Tibial nerve (tissue), 4 donors: ENCODE measurements at places on chromosomes 13 and 19. TPM values are rescaled to one million over a fixed set of nuclear protein-coding genes. Genes with fewer than 3 reads are reported as not detected.

Gene ZNF552
- total RNA-seq: 4.2 TPM

GRCh38 chr19:48724796-48725753 lies 5.5 kb upstream of the MAMSTR start:
- DNase-seq: peak; percentile 82

DNA sequence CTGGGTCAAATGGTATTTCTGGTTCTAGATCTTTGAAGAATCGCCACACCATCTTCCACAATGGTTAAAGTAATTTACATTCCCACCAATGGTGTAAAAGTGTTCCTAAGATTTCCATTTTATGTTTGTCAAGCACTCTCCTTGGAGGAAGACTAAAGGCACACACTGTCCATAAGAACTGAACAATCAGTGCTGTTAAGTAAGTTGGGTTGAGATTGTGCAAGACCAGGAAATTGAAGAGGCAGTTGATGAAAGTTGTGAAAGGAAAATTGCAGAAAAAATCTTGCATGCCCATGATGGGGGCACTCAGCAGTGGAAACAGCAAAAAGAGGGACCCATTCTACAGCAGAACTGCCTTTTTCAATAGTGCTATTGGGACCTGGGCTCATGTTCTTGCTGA lies 323.6 kb downstream of the DLEU7 start:
- no peak for DNase-seq

Gene IGLON5
- not detected for total RNA-seq

GRCh38 chr13:50636007-50636704 lies 207.3 kb downstream of the DLEU7 start:
- no peak for DNase-seq

Gene FBXW9
- total RNA-seq: 5.4 TPM

GRCh38 chr13:46698910-46699460 lies 98.0 kb downstream of the ESD start:
- DNase-seq: no peak

- no peak for DNase-seq
Measured at GRCh38 chr13:61084988-61085387, 330.7 kb downstream of the PCDH20 start.

DNA sequence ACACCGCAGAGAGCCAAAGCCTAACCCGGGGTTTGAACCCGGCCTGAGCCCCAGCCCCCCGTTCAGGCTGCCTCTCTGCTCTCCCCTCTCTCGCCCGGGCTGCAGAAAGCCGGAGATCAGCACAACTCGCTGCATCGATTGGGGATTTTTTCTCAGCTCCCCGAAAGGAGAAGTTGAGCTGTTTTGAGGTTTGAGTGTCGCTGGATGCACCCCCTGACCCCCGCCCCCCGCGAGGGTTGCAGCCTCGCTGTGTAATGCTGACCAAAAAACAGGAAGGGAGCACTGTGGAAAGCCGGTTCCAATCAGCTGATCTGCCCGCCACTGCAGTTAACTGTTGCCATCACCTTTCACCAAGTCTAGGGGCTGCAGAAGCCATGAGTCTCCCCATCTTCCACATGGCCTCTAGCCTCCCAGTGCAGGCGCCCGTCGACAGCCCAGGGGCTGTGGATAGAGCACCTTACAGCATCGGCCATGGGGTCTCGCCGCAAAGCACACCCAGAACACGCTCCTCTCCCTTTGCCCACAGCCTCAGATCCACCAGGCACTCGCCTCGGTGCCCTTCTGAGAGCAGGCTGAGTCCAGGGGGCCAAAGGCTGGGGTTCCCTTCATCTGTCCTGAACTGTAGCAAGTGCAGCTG lies 34.5 kb downstream of the MYO9B start:
- peak; percentile 42 for DNase-seq

DNA sequence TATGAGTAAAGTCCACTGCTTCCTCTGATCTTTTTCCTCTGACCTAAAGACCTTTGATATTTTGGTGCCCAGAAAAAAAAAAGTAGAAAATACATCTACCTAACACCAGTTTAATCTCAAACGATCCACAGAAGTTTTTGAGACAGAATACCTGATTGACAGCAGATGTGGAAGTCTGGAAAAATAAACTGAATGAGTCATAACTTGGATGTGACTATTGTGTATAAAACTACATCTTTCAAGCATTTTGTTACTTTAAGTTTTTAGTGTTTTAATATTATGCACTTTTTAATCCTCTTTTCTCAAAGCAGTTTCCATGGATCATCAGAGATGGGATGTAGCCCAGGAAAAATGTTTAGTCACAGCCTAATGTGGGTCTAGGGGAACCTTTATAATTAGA lies 216.1 kb downstream of the SLITRK1 start:
- no peak for DNase-seq

- DNase-seq: no peak
Measured at GRCh38 chr13:51704399-51705313, 99.3 kb downstream of the DHRS12 start.

DNA sequence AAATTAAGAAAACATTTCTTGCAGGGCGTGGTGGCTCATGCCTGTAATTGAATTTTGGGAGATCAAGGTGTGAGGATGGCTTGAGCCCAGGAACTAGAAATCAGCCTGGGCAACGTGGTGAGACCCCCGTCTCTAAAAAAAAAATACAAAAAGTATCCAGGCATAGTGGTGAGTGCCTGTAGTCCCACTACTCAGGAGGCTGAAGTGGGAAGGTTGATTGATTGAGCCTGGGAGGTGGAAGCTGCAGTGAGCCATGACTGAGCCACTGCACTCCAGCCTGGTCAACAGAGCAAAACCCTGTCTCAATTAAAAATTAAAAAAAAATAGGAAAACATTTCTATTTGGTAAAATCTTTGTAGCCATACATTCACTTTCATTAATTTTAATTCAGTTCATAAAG lies 526.5 kb downstream of the PCDH9 start:
- DNase-seq: no peak

GRCh38 chr13:102136735-102137296 lies 265.0 kb downstream of the FGF14 start:
- no peak for DNase-seq

DNA sequence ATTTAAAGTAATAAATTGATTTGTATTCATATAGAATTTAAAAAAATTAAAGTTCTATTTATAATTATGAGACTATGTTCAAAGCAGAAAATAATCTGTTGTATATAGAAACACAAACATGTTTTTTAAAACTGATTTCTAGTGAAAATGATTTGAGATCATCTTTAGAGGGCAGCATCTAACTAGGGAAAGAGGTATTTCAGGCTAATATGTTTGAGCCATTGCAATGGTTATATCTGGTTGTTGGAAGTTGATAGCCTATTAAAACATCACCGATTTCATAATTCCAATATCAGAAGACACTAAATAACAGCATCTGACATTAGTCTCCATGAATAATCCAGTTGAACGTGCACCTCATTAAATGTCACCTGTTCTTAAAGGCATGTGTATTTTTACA lies 79.8 kb upstream of the SLITRK6 start:
- no peak for DNase-seq

GRCh38 chr13:23608701-23609413 lies 38.6 kb downstream of the TNFRSF19 start:
- peak; percentile 25 for DNase-seq

Gene CCDC194
- total RNA-seq: not detected

DNA sequence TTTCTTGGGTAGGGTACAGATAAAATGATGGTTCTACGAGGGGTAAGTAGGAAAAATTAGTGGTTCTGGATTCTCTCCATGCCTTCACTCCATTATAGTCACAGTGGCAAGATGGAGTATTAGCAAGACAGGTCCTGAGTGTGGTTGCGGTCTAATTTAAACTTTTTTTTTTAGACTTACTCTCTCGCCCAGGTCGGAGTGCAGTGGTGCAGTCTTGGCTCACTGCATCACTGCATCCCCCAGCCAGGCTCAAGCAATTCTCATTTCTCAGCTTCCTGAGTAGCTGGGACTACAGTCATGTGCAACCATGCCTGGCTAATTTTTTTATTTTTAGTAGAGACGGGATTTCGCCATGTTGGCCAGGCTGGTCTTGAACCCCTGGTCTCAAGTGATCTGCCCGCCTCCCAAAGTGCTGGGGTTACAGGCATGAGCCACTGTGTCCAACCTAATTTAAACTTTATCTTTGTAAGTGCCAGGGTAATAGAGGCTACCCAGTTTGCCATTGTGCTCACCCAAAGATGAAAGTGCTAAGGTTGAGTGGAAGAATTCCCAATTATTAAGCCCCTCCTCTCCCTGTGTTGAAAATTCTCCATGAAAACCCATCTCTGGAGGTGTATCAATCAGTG lies 135.6 kb downstream of the TM9SF2 start:
- no peak for DNase-seq

GRCh38 chr13:31944262-31945160 lies 87.1 kb upstream of the FRY start:
- no peak for DNase-seq

Gene ATXN8OS
- total RNA-seq: not detected

Gene TECR
- 44.4 TPM for total RNA-seq

- DNase-seq: no peak
Measured at GRCh38 chr13:104809483-104809882, 1726.0 kb downstream of the EFNB2 start.

Gene EDNRB
- 63.6 TPM for total RNA-seq

Gene ERCC1
- 102 TPM for total RNA-seq

Gene GNG7
- total RNA-seq: 2.6 TPM

- DNase-seq: no peak
Measured at GRCh38 chr13:47144782-47145181, 247.9 kb upstream of the HTR2A start.
